Hematopoietic multipotent progenitor cell treated with erythropoietin and hydrocortisone succinate and interleukin-3 and kit ligand, for 6 days (in vitro differentiated cells): ENCODE measurements at places on chromosomes 4 and X.

- peak; percentile 59 for DNase-seq
Measured at GRCh38 chr4:14906805-14907204, 95.5 kb upstream of the CPEB2 start.

DNA sequence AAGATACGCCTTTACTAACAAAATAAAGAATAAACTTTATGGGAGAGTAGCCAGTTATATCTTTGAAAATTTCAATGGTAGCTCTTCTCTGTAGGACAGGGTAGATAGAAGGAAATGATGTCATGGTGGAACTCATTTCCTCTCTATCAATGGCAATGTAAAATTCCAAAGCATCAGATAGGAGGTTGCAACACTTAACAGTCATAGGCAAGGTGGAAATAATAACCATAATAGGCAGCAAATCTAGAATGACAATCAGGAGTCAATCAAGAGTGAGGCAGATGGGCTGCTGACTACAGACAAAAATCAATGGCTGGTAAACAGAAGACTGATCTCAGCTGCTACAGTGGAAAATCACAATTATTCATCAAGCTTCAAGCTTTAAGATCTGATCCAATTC is 53.9 kb upstream of the TET2 start:
- DNase-seq = no peak

- DNase-seq = no peak
Measured at GRCh38 chrX:4243759-4244158, 530.3 kb upstream of the PRKX start.

DNA sequence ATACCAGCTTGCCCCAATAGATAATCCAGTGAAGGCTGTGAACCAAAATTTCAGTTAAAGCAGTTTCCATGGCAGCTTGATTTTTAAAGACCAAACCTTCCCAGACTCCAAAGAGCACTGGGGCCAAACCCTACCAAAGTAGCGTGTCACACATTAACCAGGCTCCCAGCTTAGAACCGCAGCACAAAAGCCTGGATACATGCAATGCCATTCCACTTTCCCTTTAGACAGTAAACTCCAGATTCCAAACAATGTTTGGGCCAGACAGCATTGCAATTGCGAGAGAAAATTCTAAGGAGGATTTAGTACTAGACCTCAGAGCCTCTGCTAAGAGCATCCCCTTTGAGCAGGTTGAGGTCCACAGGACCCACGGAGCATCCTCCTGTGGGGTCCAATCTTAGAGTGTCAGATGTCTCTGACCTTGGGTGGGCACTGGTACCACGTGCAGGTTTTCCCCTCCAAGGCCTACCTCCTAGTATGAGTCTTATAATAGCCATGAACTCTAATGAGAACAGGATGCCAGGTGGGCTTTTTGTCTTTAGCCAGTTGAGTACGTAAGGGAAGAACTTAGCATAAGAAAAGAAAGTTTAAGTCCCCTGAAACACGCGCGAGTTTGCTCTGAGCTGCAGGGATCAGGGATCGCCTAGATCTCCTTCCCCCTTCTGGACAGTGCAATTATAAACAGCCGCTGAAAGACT is 38.8 kb downstream of the MGARP start:
- DNase-seq = no peak

DNA sequence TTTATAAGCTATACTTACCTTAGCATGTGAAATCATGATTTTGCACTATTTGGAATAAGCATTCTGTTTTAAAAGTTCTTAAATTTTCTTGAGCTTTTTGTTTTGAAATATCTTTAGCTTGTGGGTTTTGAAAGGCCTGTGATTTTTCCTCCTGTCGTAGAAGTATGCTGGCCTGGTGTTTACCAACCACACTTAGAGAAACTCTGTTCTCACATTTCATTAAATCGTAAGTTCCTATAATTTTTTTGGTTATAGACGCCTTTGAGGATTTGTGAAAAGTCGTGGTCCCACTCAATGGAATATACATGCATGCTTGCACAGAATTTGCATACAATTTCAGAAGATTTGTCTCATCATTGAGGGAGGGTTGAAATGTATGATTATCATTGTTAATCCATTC is 63.6 kb downstream of the PDLIM5 start:
- no peak for DNase-seq

DNA sequence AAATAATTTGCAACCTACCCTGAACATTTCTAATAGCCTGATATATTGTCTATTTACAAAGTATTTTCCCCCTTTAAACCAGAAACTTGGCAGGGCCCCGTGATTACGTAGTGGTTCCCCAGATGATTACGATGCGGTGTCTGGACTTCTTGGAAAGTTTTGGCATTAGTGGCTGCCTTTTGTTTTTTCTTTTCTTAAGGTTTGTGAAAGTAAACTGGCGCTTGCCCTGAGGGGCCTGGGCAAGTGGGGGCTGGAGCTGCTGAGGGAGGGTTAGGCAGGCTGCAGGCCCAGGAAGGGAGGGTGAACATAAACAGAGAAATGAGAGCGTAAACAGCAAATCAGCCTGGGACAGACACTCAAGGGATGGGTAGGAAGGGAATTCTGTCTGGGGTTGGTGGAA is 123.6 kb upstream of the MSX1 start:
- DNase-seq = no peak

GRCh38 chrX:8274170-8274569 is 103.1 kb upstream of the VCX2 start:
- DNase-seq = no peak

GRCh38 chr4:37014584-37014983 is 230.0 kb upstream of the NWD2 start:
- no peak for DNase-seq

GRCh38 chrX:143121477-143121876 is 95.7 kb downstream of the SPANXN4 start:
- DNase-seq = no peak

DNA sequence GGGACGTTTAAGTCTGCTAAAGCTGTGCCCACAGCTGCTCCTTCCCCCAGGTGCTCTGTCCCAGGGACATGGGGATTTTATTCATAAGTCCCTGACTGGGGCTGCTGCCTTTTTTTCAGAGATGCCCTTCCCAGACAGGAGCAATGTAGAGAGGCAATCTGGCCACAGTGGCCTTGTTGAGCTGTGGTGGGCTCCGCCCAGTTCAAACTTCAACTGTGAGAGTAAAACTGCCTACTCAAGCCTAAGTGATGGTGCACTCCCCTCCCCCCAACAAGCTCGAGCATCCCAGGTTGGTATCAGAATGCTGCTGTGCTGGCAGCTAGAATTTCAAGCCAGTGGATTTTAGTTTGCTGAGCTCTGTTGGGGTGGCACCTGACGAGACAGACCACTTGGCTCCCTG is 1371.4 kb downstream of the ADGRL3 start:
- DNase-seq = no peak

- no peak for DNase-seq
Measured at GRCh38 chr4:176837169-176837895, 44.6 kb upstream of the VEGFC start.

DNA sequence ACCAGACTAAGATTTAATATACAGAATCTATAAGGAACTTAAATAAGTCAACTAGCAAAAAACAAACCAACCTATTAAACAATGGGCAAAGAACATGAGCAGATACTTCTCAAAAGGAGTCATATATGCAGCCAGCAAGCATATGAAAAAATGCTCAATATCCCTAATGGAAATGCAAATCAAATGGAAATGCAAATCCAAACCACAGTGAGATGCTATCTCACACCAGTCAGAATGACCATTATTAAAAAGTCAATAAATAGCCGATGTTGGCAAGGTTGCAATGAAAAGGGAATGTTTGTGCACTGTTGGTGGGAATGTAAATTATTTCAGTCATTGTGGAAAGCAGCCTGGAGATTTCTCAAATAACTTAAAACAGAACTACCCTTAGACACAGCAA is 97.0 kb upstream of the SLC6A14 start:
- no peak for DNase-seq

DNA sequence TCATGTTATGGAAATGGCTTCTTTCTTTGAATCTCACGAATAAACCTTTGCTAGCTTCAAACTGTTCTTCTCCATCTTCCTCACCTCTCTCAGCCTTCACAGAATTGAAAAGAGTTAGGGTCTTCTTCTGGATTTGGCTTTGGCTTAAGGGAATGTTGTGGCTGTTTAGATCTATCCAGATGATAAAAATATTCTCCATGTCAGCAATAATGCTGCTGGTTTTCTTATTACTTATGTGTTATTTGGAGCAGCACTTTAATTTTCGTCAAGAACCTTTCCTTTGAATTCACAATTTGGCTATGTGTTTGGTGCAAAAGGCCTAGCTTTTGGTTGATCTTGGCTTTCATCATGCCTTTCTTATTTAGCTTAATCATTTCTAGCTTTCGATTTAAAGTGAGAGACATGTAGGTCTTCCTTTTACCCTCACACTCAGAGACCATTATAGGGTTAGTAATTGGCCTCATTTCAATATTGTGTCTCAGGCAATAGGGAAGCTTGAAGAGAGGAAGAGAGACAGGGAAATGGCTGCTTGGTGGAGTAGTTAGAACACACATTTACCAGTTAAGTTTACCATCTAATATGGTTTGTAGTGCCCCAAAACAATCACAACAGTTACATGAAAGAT is 5.1 kb upstream of the ADAM29 start:
- DNase-seq = no peak

DNA sequence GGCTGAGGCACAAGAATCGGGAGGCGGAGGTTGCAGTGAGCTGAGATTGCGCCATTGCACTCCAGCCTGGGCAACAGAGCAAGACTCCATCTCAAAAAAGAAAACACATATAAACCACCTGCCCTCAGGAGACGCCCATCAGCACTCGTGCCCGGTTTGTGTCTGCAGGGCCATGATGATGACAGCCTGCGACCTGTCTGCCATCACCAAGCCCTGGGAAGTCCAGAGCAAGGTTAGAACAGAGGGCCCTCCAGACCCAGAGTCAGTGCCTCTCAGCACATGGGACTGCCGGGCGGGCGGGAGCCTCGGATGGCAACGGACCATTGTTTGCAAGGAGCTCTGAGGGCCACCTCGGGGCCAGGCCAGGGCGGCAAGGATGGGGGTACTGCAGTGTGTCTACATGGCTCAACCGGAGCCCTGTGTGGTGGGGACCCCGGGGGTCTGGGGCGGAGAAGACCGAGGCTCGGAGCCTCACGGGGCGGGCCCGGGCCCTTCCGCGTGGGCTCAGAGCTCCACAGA is 9.3 kb downstream of the ATP5ME start:
- no peak for DNase-seq

- DNase-seq = no peak
Measured at GRCh38 chrX:69305333-69306062, 140.2 kb upstream of the PJA1 start.

GRCh38 chrX:110257889-110258288 is 60.0 kb downstream of the AMMECR1 start:
- no peak for DNase-seq

GRCh38 chr4:101284546-101284945 is 62.8 kb downstream of the PPP3CA start:
- DNase-seq = no peak

GRCh38 chr4:8547108-8547911 is 32.9 kb upstream of the GPR78 start:
- peak; percentile 3 for DNase-seq

- DNase-seq = no peak
Measured at GRCh38 chrX:112866175-112866574, 25.5 kb upstream of the AMOT start.

- DNase-seq = no peak
Measured at GRCh38 chrX:40736170-40736505, 796 bp upstream of the MED14 start.

- DNase-seq = no peak
Measured at GRCh38 chr4:109179061-109179460, 123.4 kb downstream of the COL25A1 start.

- DNase-seq = peak; percentile 5
Measured at GRCh38 chr4:151324752-151325110, 674 bp downstream of the SH3D19 start.

DNA sequence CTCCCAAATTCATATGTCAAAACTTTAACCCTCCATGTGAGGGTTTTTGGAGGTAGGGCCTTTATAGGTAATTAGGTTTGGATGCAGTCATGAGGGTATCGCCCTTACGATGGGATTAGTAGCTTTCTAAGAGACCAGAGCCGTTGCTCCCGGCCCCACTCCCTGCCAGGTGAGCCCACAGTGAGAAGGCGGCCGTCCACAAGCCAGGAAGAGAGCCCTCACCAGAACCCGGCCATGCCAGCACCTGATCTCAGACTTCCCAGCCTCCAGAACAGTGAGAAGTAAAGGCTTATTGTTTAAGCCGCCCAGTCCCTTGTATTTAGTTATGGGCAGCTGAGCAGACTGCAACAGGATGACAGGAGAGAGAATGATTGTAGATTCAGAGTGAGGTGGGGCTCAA is 40.8 kb downstream of the DCTD start:
- DNase-seq = no peak

- DNase-seq = no peak
Measured at GRCh38 chr4:61293707-61294400, 93.7 kb downstream of the ADGRL3 start.

- DNase-seq = no peak
Measured at GRCh38 chr4:121936101-121936500, 15.8 kb downstream of the TRPC3 start.

- DNase-seq = peak; percentile 76
Measured at GRCh38 chr4:174681723-174682300, 147.2 kb downstream of the GLRA3 start.

DNA sequence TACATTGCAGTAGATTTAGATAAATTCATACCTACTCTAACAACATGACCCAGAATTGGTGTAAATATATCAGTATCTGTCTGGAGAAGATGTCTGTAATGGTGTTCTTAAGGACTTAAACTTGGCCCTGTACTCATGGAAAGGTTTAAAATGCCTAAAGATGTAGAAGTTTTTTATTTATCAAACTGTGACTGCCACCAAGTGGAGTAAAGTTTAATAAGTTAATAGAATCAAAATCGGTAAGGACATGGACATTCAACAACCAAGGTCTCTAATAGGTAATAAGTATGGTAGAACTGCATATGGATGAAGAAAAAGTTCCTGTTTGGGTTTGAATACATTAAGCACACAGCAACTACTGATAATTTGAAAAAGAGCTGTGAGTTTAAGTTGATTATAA is 474.0 kb upstream of the NDST3 start:
- DNase-seq = peak; percentile 5

DNA sequence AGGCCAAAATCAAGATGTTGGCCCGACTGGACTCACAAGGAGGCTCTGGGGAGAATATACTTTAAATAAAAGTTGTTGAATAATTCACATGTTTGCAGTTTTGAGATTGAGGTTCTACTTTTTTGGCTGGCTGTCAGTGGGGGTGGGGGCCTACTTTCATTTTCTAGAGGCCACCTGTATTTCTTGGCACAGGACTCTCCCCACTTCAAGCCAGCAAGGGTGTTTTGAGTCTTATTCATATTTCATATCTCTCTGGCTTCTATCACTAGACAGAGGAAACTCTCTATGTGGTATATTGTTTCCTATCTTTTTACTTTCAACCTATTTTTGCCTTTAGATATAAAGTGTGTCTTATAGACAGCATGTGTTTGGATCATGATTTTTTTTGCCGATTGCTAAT is 266.4 kb downstream of the PRR32 start:
- DNase-seq = no peak

DNA sequence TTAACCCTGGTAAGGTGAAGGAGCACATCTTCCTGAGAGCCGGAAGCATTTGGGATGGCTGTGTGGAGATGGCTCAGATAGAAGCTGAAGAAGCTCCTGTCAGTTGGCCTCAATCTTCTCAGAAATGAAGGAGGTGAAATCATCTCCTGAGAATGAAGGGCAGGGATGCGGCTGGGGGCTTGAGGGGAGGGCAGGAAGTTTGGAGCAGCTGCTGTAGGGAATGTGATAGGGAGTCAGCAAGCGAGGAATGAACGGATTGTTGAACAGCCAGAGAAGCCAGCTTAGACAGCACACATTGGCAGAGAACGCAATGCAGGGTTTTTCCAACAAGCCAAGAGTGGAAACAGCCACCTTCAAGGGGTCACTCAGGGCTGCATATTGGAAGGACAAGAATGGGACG is 10.0 kb downstream of the KCNE5 start:
- no peak for DNase-seq
